ENCODE measurements at places on chromosomes 1 and 21. TPM values are rescaled to one million over a fixed set of nuclear protein-coding genes. Genes with fewer than 3 reads are reported as not detected.

GRCh38 chr1:17277511-17278159 is 28.7 kb downstream of the PADI3 start:
- no peaks in the 10 kb centered on the region for H3K27me3 ChIP-seq
- no peaks in the 10 kb centered on the region for H3K4me1 ChIP-seq
- H3K27ac ChIP-seq: no peak overlapping the region
- no peaks in the 10 kb centered on the region for H3K36me3 ChIP-seq
- H3K4me3 ChIP-seq: no peak overlapping the region

The CFHR4 gene
- 0.35 TPM for total RNA-seq

GRCh38 chr1:74674278-74675048 is 871 bp upstream of the ERICH3 start:
- H3K36me3 ChIP-seq: no peaks in the 10 kb centered on the region
- no peaks in the 10 kb centered on the region for H3K4me1 ChIP-seq
- H3K27ac ChIP-seq: no peak overlapping the region
- no peak overlapping the region for H3K4me3 ChIP-seq
- no peaks in the 10 kb centered on the region for H3K27me3 ChIP-seq

GRCh38 chr1:114292194-114292593 is 138.5 kb upstream of the SYT6 start:
- no peak for DNase-seq
- no peak overlapping the region for H3K4me3 ChIP-seq
- H3K36me3 ChIP-seq: no peaks in the 10 kb centered on the region
- H3K27ac ChIP-seq: no peak overlapping the region

The TAF5L gene
- 19.6 TPM for total RNA-seq

GRCh38 chr1:225355863-225356262 is 72.0 kb downstream of the LBR start:
- no peaks in the 10 kb centered on the region for H3K36me3 ChIP-seq
- DNase-seq: no peak
- no peak overlapping the region for H3K4me3 ChIP-seq
- no peaks in the 10 kb centered on the region for H3K27me3 ChIP-seq
- no peak overlapping the region for H3K27ac ChIP-seq

The PROK1 gene
- not detected for total RNA-seq

DNA sequence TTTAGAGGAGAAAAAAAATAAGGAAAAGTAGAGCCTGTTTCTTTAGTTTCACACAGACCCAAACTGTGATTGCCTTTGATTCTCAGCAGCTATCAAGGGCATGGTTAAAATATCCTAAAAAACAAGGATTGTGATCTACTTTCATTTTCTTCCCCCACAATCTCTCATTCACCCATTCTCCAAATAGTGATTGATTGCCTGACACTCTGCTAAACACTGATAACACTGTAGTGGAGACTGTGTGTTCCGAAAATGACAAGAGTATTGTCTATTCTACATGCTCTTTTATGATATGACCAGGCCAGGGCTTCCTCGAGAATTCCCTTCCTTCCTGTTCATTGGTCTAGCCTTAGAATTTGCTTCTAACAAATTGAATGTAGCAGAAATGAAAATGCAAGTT is 40.2 kb downstream of the PRMT6 start:
- no peaks in the 10 kb centered on the region for H3K27me3 ChIP-seq
- no peak for DNase-seq
- no peaks in the 10 kb centered on the region for H3K4me1 ChIP-seq
- H3K4me3 ChIP-seq: no peak overlapping the region
- H3K27ac ChIP-seq: no peak overlapping the region

- no peaks in the 10 kb centered on the region for H3K36me3 ChIP-seq
- no peaks in the 10 kb centered on the region for H3K27me3 ChIP-seq
- H3K4me1 ChIP-seq: no peaks in the 10 kb centered on the region
- no peak for DNase-seq
Measured at GRCh38 chr1:240804475-240804874, 192.5 kb upstream of the GREM2 start.

DNA sequence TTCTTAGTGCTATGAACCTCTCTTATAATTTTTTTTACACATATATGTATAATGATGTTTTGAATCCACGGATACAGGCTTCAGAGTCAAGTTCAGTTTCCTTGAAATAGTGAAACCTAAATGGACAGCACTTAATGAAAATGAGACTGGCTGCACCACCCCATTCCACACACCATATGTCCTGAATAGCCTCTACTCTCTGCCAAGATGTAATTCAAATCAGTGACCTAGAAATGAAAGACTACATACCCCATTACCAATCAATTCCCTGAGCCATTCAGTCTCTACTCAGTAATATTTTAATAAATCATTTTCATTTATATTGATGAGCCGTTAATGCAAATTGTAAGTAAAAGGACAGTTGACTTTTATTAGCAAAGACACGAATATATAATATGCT is 614.9 kb upstream of the TMPRSS15 start:
- DNase-seq: no peak
- H3K4me3 ChIP-seq: no peak overlapping the region
- no peaks in the 10 kb centered on the region for H3K36me3 ChIP-seq

The MIXL1 gene
- total RNA-seq: 0.16 TPM

The TRIM33 gene
- 36.2 TPM for total RNA-seq

DNA sequence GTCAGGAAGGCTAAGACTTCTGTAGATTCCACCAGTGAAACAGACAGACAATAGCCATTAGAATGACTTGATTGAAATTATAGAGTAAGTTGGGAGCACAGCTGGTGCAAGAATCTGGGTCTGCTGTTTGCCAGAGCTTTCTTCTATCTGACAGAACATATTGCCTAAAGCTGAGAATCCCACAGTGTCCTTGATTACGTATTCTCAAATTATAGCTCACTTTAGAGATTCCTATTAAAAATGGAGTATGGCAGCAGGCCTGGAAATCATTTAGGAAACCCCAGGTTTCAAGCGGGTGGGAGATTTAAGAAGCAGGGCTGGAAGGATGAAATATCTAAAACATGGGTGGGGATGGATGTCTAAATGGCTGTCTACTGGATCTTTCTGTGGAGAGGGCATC is 639.7 kb upstream of the CXADR start:
- H3K27me3 ChIP-seq: no peaks in the 10 kb centered on the region
- H3K27ac ChIP-seq: no peak overlapping the region
- DNase-seq: no peak
- H3K36me3 ChIP-seq: no peaks in the 10 kb centered on the region
- H3K4me1 ChIP-seq: no peaks in the 10 kb centered on the region

DNA sequence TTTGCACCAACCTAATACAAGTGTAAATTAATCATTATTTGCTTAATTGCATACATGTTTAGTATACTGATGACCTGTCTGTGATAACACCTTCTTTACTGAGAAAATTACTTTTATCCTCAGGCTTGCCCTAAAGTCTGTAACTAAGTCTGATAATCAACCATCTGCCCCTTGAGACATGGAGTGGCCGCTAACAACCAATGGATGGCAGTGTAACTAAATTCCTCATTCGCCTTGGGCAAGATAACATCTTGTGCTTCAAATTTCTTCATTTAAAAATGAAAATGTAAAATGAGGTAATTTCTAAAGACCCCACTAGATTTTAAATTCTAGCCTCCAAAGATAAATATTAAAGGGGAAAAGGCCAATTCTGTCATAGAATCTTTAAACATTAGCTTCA is 85.1 kb downstream of the ENAH start:
- H3K27me3 ChIP-seq: no peaks in the 10 kb centered on the region
- H3K4me3 ChIP-seq: no peak overlapping the region
- no peaks in the 10 kb centered on the region for H3K36me3 ChIP-seq
- no peak overlapping the region for H3K27ac ChIP-seq

DNA sequence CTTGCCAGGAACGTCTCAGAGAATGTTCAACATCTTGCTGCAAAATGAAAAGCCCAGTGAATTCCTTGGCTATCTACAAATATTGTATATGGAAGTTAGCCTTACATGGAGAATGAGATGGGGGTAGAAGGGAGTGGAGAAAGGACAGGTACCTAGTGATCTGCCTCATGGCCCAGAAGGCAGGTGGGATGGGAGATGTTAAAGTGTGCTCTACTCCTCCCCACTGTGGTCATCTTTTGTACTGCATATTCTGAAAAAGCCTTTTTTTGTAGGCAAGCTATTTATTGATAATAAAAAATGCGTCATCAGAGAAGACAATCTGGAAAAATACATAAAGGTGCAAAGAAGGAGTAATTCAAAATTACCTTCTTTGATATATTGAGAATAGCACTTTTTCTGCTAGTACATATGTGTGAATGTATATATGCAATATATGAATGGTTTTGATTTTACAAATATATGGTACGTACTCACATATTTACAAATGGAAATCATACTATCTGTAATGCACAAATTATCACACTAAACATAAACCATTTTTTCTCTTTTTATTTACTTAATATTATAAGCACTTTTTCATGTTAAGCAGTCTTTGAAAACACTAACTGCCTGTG is 19.1 kb upstream of the SLC5A9 start:
- H3K4me1 ChIP-seq: no peaks in the 10 kb centered on the region
- peak; percentile 51 for DNase-seq
- H3K27ac ChIP-seq: no peak overlapping the region

- H3K27me3 ChIP-seq: no peaks in the 10 kb centered on the region
- peak; percentile 23 for DNase-seq
- no peak overlapping the region for H3K27ac ChIP-seq
- H3K4me1 ChIP-seq: no peaks in the 10 kb centered on the region
- H3K36me3 ChIP-seq: no peaks in the 10 kb centered on the region
Measured at GRCh38 chr1:48017716-48018115, 20.5 kb upstream of the TRABD2B start.

DNA sequence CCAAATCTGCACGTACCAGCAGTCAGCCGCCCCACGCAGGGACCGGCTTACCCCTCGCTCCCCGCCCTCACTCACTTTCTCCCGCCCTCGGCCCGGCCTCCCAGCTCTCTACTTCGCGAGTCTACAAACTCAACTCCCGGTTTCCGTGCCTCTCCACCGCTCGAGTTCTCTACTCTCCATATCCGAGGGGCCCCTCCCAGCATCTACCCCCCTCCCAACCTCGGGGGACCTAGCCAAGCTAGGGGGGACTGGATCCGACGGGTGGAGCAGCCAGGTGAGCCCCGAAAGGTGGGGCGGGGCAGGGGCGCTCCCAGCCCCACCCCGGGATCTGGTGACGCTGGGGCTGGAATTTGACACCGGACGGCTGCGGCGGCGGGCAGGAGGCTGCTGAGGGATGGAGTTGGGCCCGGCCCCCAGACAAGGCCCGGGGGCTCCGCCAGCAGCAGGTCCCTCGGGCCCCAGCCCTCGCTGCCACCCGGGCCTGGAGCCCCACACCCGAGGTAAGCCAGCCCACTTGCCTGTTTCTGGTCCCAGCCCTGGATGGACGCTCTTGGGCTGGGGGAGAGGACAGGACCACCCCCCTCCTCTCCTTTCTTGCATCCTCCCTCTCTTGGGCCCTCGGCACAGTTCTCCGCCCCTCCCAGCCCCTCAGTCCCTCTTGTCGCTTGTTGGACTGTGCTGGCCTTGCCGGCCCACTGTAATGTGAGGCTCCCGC is at the start of gene ARTN:
Gene ARTN (plus strand): TSS at position 416 of the 715 bp plus-strand sequence. CDS start 1,856 bp downstream, outside the sequence.
- peak within 1 kb of the TSS; percentile 30 for H3K4me3 ChIP-seq
- H3K27me3 ChIP-seq: no peaks in the 10 kb centered on the region
- no peak within 1 kb of the TSS for H3K27ac ChIP-seq
- DNase-seq: no peak
- H3K36me3 ChIP-seq: no peaks in the 10 kb centered on the region
- H3K4me1 ChIP-seq: no peaks in the 10 kb centered on the region

- no peaks in the 10 kb centered on the region for H3K27me3 ChIP-seq
- peak; percentile 13 for DNase-seq
- H3K27ac ChIP-seq: no peak overlapping the region
- H3K36me3 ChIP-seq: no peaks in the 10 kb centered on the region
- H3K4me1 ChIP-seq: no peaks in the 10 kb centered on the region
Measured at GRCh38 chr1:76682138-76682537, 185.1 kb upstream of the ST6GALNAC5 start.

The HHIPL2 gene
- total RNA-seq: 0.09 TPM

The TSPAN2 gene
- 9.9 TPM for total RNA-seq

Measured in kidney (tissue), 22 donors.